ENCODE measurements at places on chromosomes 11 and 22.

DNA sequence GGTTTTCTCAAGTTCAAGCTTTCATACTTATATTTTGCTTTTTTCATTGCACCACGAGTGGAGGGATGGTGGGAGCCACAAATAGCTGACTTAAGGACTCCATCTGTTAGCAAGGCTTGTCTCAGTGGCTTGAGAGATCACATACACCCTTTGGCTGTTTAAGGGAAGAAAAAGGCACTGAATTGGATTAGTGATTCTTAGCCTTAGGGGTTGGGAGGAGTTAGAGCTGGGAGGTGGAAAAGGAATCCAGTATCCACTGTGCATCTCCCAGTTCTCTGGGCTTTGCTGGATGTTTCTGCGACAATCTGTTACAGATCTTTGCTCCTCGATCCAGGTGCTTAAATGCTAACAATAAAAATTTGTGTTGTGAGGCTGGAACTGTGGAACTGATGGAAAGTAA, 593.6 kb downstream of the CNTN5 start:
- DNase-seq, result no peak

DNA sequence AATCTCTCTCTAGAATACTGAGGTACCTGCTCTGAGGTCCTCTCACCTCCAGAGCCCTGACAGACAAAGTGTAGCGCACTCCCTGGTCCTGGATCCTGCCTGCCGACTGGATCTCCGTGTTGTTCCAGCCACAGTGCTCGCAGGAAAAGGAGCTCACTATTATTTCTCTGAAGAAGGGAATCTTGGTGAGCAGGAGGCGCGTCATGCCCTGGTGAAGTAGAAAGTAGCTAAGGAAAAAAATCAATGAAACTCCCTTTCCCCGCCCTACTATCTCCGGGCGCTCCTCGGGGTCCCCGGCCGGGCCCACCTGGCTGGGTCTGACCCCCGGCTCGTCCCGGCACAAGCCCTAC, 412 bp downstream of the ZPR1 start:
- no peak for DNase-seq

DNA sequence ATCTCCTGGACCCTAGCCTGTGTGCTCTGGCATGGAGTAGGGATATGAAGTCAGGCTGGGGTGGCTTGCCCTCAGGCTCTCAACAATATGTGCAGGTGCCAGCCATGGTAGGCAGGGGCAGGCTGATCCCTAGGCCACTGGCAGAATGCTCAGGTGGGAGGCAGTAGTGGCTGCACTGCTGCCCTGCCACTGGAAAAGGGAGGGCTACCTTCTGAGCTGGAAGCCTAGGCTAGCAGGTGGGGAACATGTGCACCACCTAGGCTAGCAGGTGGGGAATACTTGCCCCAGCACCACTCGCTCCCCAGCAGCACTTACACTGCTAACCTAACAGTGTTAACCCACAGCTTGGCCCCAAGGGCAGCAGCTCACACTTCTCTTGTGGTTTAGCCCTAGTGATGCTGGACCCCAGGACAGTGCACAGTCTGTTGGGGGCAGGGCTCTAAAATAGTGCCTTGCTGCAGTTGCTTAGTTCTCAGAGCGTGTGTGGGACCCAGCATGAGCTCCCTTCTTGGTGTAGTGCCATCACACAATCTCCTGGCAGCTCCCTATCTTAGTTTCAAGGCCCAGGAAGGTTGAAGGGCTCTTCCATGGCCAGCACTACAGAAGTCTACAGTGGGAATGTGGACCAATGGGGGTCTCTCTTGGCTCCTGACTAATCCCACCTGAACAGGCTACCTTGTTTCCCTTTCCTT, 130.8 kb downstream of the FCHSD2 start:
- no peak for DNase-seq

- no peak for DNase-seq
Measured at GRCh38 chr11:110003426-110003825, 89.8 kb upstream of the ZC3H12C start.

GRCh38 chr11:43936076-43936475, 6.4 kb upstream of the C11orf96 start:
- peak; percentile 27 for DNase-seq

GRCh38 chr11:87322568-87322967, 284.8 kb downstream of the TMEM135 start:
- DNase-seq, result no peak

GRCh38 chr11:9250139-9250582, 15.0 kb downstream of the DENND5A start:
- DNase-seq, result no peak

- DNase-seq, result no peak
Measured at GRCh38 chr11:130380778-130381177, 47.6 kb downstream of the ADAMTS8 start.

DNA sequence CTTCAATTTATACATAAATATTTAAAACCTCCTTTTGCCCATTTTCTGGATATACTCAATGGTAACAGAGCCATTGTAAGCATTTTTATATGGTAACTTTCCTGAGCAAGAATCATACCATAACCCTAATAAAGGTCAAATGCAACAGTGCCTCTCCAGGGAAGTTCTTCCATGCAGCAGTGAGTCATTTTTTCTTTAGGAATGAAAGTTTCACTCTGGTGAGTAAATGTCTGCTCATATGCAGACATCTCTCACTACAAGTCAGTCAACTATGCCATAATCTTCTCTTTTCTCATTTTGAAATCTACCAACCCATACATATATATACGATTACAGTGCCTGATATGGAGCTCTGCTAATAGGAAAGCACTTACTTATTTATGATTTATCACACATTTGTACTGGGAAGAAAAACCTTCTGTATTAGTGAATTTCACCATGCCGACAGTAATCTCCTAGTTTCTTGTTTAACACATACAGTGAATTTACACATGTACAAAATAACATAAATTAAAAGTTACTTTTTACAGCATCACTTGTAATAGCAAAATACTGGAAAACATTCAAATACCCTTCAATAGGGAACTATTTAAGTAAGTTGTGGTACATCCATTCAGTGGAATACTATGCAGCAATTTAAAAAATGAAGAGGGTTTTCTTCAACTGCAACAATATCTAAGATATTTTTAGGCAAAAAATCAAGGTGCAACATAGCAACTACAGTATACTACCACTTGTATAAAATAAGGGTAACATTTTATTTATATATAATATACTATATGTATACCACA, 16.0 kb downstream of the STK33 start:
- no peak for DNase-seq

GRCh38 chr11:128326791-128327190, 260.6 kb downstream of the ETS1 start:
- DNase-seq, result no peak

- no peak for DNase-seq
Measured at GRCh38 chr11:34208266-34209135, 103.1 kb downstream of the NAT10 start.

DNA sequence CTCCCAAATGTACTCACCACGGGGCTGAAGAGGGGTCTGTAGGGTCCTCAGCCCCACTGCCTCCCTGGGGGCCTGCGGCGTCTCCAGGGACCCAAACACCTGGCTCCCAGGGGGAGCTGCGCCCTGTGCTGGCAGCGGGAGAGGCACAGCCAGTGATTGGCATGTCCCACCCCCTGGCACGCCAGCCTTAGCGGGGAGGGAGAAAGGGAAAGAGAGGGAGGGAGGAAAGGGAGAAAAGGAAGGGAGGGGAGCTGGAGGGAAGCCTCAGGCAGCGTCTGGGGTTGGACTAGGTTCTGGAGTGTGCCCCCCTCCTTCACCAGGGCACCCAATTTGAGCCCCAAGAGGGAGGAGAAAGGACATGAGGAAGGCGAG, at the start of gene CHRM1:
CHRM1 (minus strand) TSS at position 163 of the 372 bp plus-strand sequence. CDS start 10,263 bp downstream, outside the sequence.
- no peak for DNase-seq

DNA sequence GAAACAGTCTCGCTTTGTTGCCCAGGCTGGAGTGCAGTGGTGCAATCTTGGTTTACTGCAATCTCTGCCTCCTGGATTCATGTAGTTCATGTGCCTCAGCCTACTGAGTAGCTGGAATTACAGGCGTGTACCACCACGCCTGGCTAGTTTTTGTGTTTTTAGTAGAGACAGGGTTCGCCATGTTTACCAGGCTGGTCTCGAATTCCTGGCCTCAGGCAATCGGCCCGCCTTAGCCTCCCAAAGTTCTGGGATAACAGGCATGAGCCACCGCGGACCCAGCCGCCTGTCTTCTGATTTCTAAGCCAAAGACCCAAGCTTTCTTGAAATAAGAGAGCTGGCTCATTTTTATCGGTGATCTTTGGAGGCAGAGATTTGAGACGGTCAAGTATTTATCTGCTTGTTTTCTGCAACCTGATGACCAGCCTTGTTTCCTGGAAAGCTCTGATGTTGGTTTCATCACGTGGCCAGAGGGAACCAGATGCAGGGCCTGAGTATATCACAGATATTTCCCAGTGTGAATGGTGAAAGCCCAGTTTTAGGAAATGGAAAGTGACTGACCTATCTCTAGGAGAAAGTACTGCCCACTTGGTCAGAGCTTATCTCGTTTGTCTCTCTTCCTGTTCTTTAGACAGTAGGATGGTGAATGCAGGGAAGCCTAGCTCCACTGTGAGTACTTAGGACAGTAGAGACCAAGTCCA, 5.7 kb upstream of the SIDT2 start:
- DNase-seq, result no peak

GRCh38 chr11:78044706-78045105, 19.0 kb upstream of the THRSP start:
- DNase-seq, result no peak

DNA sequence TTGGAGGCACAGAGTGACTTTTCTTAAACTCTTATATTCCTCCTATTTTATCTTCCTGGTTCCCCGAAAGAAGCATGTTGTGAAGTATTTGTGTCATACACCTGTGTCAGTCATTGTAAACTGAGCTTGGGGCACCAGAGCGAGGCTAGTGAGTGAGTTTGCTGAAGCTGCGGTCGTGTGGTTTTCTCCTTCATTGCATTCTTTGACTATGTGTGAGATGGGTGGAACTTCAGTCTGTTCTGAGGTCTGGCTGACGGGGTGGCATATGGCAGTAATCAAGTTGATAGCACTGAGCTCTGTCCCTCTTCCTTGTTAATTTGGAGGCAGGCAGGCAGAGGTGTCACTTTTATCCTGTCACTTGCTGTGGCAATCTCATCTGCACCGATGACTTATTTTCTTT, 4.2 kb downstream of the VPS26B start:
- no peak for DNase-seq

DNA sequence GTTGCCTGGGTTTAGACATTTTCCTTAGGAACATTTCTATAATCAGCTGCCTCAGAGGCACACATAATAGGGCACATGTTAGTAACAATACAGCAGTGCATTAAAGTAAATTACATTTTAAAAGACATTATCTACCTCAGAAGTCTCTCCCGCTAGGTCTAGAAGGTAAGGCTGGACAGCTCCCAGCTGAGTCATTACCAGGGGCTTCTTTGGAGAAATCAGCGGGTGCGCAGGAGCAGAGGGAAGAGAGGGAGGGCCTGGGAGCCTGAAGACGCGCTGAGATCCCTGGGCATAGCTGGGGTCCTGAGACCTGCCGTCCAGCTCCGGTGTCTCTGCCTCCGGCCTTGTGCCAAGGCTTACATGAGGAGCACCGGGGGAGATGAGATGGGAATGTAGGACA, 67.7 kb downstream of the TMPRSS5 start:
- no peak for DNase-seq

- DNase-seq, result no peak
Measured at GRCh38 chr11:37905707-37906417, 1307.8 kb upstream of the RAG2 start.
